ENCODE measurements at places on chromosomes 16 and 17.

- DNase-seq: no peak
Observed at GRCh38 chr17:61450641-61451537, 1.3 kb upstream of the TBX4 start.

DNA sequence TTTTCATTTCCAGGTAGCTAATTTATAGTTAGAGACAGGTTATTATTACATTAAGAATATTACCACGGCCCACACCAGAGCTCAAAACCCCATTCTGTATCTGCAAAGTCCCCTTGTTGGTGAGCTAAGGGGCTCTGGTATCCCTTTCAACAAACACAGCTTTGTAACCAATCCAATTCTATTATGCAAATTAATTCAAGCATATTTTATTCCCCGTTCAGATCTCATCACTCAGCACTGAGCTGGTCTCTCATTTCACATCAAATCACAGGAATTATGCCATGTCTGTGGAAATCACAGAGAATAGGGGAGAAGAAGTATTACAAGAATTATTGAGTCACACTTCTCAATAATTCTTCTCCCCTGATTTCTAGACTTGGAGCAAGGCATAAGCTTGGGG is 111.7 kb downstream of the CDH11 start:
- DNase-seq: no peak

DNA sequence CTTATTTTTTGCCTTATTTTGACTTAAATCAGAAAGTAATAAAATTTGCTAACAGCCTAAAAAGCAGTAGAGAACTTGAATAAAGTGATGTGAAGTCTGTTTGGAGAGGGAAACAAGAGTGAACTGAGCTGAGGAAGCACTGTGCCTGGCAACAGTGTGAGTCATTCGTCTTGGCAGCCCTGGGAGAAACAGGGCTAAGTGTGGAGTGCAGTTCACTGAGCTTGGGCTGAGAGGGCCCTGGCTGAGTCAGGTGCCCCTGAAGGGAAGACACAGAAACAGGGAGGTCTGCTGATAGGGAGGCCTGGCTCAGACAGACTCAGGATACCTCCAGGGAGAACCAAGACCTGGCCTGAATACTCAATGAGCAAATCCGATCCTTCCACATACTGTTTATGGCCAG is 132.1 kb downstream of the HS3ST4 start:
- no peak for DNase-seq

GRCh38 chr17:7248796-7249195 is 2.7 kb downstream of the CTDNEP1 start:
- no peak for DNase-seq

DNA sequence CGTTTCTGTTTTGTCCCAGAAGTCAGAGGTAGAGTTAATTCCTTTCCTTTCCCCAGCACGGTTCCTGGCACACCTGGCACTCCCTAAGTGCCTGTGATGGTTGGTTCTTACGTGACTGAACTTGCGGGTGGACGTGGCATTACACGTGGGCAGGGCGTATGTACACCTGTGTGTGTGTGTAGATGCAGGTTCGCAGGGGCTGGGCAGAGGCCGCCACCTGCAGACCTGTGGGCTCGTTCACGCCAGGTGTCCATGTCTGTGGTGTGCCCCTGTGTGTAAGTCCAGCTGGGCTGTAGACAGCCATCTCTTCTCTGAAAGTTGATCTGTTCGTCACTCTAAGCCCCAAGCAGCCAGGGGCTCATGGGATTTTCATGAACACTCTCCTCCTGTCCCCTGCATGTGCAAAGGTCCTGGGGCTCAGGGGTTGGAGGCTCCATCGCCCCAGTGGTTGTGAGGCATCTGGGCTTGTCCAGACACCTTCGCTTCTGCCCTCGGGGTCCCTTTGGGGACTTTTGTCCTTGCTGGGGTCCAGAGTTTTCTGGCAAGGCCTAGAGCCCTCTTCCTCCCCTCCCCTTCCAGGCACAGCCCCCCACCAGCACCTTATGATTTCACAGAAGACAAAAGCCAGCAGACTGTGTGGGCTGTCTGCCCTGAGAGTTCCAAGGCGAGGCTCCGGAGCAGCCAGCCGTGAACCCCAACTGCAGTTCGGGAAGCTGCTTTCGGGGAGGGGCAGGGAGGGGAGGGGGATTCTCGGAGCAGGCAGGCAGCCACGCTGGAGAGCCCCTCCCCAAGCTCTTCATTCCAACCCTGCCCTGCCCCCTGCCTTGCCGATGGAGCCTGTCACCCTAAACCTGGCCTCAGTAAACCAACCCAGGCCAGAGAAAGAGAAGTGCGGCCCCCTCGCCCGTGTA is 5.4 kb upstream of the FSCN2 start:
- no peak for DNase-seq

DNA sequence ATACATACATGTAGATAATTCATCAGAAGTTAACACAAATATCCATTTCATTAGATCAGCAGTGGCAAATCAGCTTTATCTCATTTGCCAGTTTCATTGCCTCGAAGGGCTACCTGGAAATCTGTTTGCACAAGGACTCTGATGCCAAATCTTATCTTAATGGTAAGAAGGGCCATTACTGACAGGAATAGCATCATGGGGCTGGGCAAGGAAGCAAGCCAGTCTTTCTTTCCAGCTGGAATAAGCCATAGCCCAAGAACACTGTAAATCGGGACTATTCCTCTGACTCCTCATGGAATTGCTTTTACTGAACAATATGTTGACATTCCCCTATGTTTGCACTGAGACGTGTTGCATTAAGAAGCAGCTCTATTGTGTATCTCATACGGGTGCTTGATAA is 101.4 kb upstream of the CLEC3A start:
- DNase-seq: no peak

DNA sequence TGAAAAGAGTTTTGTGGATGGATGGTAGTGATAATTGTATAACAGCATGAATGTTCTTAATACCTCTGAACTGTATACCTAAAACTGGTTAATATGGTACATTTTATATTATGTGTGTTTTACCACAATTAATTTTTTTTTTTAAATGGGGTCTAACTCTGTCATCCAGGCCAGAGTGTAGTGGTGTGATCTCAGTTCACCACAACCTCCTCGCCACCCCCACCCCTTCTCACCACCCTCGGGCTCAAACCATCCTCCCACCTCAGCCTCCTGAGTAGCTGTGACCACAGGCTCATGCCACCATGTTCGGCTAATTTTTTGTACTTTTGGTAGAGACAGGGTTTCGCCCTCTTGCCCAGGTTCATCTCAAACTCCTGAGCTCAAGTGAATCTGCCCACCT is 123.2 kb downstream of the CDRT15L2 start:
- DNase-seq: no peak

DNA sequence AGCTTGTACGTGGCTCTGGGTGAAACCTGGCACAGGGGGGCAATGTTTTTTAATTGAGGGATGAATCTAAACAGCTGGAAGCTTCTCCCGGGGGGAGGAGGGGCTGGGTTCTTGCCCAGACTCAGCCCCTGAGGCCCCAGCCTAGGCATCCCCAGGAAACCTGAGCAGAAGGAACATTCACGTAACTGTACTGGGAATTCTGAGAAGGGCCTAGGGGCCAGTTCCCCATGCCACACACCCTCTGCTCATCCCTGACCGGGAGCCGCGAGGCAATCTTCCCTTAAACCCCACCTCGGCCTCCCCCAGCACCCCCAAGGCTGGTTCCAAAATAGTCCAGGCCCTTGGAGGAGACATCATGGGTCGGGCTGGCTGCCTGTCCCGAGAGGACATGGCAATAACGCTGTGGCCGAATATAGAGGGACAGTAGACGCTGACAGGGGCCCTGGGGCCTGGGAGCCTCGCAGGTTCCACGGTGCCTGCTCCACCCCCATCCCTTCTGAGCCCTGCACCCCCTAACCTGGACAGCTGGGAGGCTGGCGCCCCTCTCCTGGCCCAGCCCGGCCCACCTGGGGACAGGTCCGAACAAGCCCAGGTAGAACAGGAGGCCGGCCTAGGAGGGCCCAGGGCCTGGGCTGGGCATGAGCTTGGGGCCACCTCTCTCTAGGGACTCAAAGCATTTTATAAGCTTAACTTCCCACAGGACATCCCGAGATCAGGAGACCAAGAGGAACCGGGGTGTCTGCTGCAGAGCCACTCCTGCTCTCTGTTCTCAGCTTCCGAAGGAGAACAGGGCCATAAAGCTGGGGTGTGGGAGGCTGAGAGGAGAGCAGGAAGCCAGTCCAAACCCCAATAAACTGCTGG is 83.2 kb upstream of the TOB1 start:
- DNase-seq: no peak

DNA sequence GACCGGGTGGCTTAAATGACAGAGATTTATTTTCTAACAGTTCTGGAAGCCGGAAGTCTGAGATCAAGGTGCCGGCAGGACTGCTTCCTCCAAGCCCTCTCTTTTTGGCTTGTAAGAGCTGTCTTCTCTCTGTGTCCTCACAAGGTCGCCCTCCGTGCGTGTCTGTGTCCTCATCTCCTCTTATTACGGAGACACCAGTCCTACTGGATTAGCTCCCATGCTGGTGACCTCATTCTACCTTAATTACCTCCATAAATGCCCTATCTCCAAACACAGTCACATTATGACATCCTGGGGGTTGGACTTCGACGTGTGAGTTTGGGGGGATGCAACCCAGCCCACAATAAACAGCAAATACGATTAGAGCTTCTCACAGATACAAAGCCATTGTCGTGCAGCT is 161.5 kb downstream of the FOXL1 start:
- DNase-seq: no peak

Data from nucleus accumbens (tissue), 56 donors.